ENCODE measurements at places on chromosomes 5 and 9.

DNA sequence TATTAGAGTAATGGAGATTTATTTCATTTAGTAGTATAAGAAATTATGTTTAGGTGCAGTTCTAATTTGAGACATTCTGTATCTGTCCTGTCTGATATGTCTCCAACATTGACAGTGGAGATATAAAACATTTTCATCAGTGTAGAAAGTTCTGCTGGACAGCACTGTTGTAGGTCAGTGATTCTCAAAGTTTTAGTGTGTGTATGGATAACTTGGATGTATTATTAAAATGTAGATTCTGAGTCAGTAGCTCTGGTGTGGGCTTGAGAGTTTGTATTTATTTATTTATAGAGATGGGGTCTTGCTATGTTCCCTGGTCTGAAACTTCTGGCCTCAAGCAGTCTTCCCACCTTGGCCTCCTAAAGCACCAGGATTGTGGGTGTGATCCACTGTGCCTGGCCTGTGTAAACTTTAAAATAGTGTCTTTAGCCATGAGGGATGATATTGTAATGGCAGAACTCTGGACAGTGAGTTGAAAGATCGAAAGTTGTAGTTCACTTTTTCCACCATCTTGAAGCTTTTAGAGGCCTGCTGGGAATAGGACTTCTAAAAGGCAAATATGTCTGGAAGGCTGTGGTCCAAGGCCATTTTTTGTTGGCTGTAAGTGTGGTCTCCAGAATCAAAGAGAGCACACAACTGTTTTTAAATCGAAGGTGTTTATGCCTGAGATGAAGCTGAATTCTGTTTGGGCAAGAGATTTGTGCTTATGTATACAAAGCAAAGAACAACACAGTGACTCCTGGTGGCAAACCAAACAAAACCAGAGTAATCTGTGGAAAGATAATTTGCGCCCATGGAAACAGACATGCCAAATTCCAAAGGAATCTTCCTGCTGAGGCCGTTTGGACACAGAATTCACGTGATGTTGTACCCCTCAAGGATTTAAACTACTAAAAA, 12.4 kb downstream of the UBAP1 start:
- DNase-seq: no peak

DNA sequence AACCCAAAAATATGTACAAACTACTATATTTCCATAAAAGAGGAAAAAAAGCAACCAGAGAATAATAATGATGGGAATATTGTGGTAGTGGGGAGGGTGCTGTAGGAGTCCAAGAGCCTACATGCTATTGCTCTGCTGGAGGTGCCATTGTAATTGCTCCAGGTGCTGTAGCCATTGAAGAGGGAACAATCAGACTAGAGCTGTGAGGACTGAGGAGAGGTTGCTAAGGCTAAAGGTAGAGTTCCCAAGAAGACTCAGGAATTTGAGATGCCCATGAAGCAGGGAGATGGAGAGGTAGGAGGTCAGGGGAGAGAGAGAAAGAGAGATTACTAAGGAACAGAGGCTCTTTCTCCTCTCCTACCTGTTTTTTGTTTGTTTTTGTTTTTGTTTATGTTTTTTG, 394.0 kb downstream of the DMRTA1 start:
- DNase-seq: no peak

DNA sequence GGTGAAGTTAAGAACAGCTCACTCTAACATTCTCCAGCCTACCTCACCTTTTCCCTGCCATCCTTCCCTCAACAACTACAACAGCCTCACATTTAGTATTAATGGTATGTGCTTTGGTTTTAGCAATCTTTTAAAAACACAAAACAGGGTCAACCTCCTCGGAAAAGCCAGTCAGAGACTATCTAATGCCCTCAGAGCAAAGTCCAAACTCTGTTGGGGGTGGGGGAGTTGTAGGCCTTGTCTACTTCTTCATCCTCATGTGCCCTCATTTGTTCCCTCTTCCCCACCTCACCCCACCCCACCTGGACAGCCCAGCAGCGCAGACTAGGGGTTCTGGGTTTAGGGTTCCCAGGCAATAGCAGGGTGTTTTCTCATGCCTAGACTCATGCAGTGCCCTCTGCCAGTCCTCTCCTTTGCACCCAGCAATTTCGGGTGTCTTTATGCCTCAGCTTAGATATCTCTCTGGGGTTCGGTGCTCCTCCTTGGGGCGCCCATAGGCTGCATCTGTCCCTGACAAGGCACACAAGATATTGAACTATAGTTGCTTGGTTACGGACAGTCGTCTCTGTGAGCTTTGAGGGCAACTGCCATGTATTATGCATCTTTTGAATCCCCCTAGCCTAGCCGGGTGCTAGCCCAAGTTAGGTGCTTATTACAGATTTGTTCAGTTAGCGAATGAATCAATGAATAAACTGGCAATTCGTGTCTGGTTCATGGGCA, 762 bp upstream of the TCOF1 start:
- peak; percentile 44 for DNase-seq

- no peak for DNase-seq
These were observed 292.6 kb downstream of the MCTP1 start for GRCh38 chr5:94992325-94992724.

DNA sequence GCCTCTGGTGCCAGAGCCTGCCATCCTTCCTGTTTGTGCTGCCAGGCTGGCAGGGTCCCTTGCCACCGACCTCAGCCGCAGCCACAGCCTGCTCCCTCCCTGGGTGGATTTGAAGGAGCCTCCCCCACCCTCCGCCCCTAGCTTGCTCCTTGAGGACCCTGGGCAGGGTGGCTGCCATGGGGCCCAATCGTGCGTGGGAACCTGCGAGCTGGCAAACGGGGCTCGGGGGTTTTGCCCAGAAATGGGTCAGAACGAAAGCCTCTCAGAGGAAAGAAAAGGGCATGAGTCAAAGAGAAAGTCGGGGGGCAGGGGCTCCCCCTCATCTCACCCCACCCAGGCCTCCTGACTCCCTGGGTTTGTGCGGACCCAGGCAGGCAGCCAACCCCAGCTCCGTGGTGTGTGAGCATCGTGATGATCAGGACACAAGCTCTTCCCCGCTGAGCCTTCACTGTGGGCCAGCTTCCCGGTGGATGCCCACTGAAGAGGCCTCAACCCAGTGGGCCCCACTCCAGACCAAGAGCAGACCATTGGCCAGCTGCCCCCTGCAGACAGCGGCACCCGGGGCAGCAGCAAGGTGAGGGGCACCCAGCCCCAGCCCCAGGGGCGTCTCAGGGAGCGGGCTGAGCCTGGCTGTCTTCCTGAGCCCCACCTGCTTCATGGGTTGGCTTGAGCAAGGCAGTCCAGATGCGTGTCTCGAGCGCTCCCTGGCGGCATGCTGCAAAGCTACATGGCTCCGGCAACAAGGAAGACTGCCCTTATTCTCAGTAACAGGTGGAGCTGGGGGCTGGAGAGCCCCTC, 3.0 kb upstream of the FUT7 start:
- DNase-seq: peak; percentile 80

DNA sequence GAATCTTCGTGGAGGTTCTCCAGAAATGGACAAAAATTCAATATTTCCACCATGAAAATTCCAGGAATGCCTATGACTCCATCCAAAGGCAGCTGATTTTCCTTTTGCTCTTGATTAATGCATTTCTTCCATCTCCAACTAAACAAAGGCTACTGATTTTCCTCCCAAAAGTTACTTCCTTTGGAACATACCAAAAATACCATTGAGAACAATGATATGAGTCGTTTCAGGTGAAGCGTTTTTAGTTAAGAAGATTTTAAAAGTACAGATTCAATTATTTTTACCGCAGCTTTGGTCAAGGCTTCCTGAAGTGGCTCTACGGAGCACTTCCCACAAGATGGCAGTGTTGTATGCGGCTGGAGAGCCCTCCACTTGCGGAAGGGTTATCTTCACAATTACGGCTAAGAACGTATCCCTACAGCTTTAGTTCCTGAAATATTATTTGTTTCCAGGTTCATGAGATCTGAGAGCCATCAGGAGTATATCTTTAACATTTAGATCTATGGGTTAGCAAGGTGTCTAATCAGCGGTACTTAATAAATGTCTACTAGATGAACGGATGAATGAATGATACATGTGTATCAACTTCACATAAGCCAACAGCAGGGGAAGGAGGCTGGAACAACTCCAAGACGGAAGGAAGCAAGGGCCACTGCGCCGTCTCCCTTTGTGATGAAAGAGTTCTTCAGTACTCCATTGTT, 35.9 kb upstream of the ARSB start:
- DNase-seq: peak; percentile 53

- no peak for DNase-seq
These were observed 107.2 kb upstream of the ICE1 start for GRCh38 chr5:5315068-5315980.

- DNase-seq: no peak
These were observed 1.6 kb downstream of the COL5A1 start for GRCh38 chr9:134643222-134643671.

GRCh38 chr5:168047043-168047668, 244.3 kb upstream of the WWC1 start:
- peak; percentile 43 for DNase-seq

- no peak for DNase-seq
These were observed 237.9 kb upstream of the CD180 start for GRCh38 chr5:67434466-67434865.

DNA sequence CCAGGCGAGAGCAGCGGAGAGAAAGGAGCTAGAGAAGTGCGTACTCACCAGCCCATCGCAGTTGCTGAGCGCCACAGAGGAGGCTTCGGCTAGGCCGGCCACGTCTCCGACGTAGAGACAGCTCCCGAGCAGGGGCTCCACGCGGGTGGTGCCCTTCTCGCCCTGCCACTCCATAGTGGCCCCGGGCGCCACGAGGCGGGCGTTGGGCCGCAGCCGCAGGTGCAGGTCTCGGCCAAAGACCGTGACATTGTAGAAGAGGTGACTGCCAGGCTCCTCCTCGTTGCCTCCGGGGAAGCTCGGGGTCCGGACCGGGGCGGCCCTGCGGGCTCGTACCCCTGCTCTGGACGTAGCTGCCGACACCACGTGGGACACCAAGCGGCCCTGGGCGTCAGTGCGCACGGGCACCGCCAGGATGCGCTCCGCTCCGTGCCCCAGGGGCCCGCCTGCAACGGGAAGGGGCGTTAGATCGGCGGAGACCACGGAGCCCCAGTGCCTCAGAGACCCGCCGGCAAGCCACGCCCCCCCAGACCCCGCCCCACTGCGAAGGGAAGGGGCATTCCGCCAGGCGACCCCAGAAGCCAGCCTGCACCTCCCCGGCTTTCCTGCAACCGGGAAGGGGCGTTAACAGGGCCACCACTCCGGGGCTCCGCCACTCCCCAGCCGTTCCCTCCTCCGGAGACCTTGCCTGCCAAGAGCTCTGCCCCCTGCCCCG, 1.4 kb downstream of the ADAMTS2 start:
- no peak for DNase-seq

Measured in left colon (tissue), 2 donors.